ENCODE measurements at places on chromosomes 12 and 14. TPM values are rescaled to one million over a fixed set of nuclear protein-coding genes. Genes with fewer than 3 reads are reported as not detected.

DNA sequence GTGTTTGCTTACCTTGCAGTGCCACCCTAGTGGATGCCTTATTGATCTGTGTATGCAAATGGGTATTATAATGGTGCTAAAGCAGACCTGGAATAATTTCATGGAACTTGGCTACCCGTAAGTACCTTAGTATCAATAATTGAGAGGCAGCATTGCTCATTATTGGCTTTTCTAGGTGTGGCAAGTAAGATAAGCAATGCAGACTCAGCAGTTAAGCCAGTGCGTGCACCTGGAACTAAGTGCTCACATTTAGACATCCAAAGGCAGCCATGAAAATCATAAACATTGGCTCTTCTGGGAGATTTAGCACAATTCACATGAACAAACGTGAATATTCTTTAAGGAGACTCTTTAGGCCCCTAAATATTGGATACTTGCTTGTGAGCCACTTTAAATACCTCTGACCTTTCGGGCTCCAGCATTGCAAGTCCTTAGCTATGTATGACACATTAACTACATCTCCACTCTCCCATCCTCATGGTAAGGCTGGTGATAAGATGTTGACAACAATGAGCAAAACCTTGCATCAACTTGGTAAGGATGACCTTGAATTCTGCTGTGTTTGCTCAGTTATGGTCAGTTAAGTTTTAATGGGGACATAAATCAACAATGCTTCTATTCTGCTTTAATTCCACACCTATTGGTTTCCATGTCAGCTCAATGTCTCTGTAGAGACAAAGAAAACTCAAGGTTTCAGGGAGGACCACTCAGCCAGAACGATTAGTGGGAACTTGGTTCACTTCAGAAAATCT is 112.0 kb downstream of the SLC5A8 start:
- no peak for DNase-seq

DNA sequence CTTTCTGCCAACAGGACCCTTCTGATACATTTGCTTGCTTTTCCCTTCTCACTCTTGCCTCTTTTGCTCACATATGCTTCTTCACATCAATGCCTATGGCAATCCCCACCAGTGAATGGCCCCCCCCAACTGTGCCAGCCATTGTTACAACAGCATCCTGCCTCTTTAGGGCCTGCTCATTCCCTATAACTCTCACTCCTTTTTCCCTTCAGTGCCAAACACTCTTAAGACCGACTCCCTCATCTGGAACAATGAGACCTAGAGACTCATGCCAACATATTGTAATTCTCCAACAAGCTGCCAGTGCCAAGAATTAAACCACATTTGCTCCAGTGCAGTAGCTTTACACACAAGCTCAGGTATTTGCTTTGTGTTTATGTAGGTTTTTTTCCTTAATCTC is 189.0 kb downstream of the SOX5 start:
- DNase-seq = no peak

GRCh38 chr14:53954551-53955228 is 1.9 kb downstream of the BMP4 start:
- no peak for DNase-seq

GRCh38 chr14:92563765-92564285 is 50.2 kb downstream of the RIN3 start:
- DNase-seq = no peak

- DNase-seq = no peak
These were observed 51.9 kb downstream of the CPSF2 start for GRCh38 chr14:92173668-92174067.

- DNase-seq = no peak
These were observed 44.6 kb upstream of the NPFF start for GRCh38 chr12:53551889-53552291.

DNA sequence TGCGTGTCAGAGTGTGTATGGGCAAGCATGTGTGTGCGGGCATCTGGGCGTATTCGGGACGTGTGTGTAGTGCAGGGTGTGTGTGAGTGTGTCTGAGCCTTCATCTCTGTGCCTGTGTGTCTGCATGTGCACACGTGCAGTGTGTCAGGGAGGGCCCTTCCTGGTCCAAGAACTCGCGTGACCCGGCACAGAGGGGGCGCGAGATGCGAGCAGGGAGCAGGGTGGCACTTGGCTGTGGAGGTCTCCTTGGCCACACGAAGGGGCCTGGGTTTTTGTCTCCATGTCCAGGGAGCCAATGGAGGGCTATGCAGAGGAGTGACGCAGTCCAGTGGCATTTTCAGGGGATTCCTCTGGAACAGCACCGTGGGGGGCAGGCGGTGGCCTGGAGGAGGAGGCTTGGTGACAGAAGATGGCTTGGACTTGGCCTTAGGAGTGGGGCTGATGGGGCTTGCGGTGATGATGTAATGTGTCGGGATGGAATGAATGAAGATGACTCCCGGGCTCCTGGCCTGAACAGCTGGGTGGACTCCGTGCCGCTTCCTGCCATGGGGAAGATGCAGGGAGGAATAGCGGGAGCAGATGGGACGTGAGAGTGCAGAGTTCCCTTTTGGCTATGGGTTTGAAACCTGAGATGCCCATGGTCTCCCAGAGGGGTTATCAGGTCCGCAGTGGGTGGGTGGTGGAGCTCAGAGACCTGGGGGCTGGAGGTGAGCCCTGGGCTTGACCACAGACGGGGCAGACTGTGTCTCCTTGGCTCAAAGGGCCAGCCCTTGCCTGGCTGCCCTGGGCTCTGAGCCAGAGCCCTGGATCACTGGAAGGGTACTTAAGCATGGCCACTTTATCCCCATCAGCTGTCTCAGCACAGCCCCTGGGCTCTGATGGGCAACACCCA is 208.3 kb downstream of the PHETA1 start:
- no peak for DNase-seq

- DNase-seq = no peak
These were observed 98.3 kb downstream of the LRRC74A start for GRCh38 chr14:76924371-76925096.

The PRB2 gene
- total RNA-seq = not detected

All from breast epithelium (tissue), 4 donors.